ENCODE measurements at places on chromosomes 5 and 9.

DNA sequence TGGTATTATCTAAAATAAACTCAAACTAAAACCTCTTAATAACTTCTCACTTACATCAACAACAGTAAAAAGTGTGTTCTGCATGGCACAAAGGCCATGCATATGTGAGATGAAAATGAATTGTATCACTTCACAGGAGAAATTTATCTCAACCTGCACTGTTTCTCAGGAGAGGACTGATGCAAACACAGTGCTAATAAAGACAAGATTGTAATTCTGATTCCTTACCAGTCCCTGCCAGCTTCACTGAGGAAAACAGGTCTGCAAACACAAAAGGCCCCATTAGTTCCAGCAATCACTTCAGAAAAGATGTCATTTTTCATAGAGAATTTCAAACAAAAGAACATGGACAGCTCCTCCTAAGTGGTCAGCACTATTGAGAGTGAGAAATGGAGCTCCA is 117.3 kb upstream of the PDE4D start:
- no peak for DNase-seq

DNA sequence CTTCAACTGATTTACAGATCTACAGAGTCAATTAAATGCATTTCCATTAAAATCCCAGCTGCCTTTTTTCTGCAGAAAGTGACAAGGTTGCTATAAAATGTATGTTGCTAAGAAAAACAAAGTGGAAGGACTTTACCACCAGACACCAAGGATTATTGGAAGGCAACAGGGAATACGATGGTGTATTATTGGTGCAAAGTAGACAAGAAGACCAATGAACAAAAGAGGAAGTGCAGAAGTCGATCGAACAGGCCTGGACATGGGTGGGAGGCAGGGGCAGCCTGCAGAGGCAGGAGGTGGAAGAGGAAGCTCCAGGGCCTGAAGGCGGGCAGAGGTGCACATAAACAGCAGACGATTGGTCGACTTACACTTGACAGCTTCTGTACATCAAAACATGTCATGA is 10.6 kb upstream of the SLC6A19 start:
- no peak for DNase-seq

GRCh38 chr9:124146031-124146561 is 111.7 kb upstream of the NEK6 start:
- no peak for DNase-seq

DNA sequence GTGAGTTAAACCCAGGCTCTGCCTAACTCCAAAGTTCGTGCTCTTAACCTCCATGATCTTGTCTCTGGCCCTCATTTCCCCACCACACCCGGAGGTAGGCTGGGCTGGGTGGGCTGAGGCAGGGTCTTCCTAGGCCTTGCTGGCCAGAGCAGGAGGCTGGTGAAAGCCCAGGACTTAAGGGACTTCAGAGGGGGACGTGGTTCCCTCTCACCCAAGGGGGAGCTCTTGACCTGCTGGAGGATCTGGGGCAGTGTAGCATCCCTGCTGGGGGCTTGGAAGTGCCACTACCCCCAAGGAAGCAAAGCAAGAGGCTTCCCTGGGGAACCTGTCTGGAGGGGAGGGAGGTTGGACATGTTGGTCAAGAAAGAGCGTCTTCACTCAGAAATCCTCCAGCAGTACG is 14.7 kb downstream of the PITX1 start:
- no peak for DNase-seq

DNA sequence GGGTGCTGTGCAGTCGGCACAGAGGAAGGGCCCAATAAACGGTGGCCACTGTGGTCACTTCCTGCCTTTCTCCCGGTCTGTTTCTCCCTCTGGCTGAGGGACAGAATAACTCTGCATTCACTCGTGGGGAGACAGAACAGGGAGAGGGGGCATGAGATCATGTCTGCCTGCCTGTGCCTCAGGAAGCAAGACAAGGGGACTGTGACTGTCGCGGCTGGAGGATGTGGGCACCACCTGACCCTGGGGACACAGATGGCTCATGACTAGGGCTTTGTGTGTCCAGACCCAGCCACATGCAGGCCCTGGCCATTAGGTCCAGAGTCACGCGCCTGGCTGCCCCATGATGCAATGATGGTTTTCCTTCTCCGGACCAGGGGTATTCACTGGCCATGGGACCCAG is 5.8 kb downstream of the TRUB2 start:
- DNase-seq: no peak

DNA sequence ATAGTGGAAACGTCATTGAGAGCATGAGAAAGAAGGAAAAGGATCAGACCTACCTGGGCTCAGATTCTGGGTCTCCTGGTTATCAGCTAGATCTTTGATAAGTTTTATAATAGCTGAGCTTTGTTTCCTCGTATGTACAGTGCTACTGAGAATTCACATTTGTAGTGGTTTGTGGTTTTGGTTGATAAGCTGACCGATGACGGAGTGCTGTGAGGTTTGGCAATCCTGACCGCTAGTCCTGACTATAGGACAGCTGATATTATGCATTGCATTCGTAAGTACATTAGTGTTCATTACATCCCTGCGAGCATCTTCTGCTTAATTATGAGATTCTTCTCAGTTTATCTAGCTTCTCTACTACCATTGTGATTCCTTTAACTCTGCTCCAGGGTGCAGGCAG is 190.7 kb upstream of the SLC27A6 start:
- no peak for DNase-seq

- DNase-seq: no peak
Observed at GRCh38 chr5:155303120-155303519, 289.6 kb downstream of the KIF4B start.

GRCh38 chr9:136711751-136712689 is at the start of gene DIPK1B:
TSS of gene DIPK1B (plus strand) at chr9:136712572. CDS start at chr9:136712666, 94 bp downstream.
- no peak for DNase-seq

DNA sequence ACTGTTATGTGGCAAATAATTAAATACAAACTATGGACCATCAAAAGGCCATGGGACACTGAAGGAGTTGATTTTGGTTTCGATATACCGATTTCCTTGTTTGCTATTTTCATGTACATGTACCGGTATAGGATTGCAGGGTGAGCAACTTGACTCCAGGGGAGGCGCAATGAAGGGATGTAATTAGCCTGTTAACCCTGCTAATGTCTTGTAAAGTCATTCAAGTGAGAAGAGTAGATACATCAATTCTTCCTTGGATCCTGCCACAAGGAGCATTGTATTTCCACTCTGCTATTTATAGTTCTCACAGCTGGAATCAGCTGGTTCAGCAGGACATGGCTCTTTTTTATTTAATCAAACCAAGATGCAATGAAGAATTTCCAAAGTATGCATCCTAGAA is 102.0 kb downstream of the STK32A start:
- no peak for DNase-seq

DNA sequence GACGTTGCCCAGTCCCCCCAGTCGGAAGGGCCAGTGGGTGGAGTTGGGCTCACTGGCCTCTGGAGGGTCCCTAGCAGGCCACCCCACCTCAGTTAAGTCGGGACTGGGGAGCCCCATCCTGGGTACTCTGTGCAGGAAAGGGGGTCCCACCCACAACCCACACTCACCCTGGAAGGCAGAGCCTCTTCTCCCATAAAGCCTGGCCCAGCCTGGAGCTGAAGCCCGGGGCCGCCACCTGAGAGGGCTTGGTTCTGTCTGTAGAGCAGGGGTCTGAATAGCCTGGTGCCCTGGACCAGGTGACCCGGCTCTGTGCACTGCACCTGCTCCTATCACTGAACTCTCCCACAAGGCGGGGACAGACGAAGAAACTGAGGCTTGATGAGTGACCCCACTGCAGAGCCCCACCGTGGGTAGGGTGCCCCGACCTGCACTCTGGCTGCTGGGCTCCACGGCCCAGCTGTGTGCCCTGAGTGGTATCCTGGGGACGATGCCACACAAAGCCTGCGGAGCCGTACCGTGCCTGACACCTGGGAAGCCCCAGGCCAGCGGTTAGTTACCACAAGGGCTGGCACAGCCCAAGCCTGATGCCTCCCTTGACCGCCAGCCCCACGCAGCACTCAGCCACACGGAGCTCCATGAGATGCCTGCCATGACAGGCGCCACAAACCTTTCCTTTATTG is 7.3 kb downstream of the PTGES2 start:
- DNase-seq: no peak

- DNase-seq: no peak
Observed at GRCh38 chr9:113868501-113868900, 7.6 kb upstream of the ZNF618 start.

GRCh38 chr9:78038620-78039300 is 7.1 kb upstream of the GNAQ start:
- DNase-seq: no peak

- DNase-seq: no peak
Observed at GRCh38 chr9:18127499-18127875, 346.5 kb upstream of the ADAMTSL1 start.

GRCh38 chr9:129933185-129934040 is 98.2 kb downstream of the USP20 start:
- DNase-seq: no peak

DNA sequence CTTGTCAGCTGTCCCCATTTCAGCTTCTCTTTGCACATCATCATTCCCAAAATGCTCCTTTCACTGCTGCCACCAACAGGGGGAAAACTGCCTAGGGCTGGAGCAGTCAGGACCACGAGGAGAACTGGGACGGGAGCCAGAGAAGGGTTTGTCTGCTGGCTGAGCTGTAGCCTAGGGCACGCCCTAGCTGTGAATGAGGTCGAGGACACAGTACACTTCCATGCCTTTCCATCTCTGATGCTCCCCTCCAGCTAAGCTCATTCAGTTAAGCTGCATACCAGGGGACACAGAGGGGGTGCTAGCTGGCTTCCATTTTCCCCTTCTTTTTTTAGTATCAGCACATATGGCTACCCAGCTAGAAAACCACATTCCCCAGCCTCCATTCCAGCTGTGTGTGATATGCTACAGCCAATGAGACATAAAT is 64.7 kb downstream of the STK10 start:
- peak; percentile 83 for DNase-seq

DNA sequence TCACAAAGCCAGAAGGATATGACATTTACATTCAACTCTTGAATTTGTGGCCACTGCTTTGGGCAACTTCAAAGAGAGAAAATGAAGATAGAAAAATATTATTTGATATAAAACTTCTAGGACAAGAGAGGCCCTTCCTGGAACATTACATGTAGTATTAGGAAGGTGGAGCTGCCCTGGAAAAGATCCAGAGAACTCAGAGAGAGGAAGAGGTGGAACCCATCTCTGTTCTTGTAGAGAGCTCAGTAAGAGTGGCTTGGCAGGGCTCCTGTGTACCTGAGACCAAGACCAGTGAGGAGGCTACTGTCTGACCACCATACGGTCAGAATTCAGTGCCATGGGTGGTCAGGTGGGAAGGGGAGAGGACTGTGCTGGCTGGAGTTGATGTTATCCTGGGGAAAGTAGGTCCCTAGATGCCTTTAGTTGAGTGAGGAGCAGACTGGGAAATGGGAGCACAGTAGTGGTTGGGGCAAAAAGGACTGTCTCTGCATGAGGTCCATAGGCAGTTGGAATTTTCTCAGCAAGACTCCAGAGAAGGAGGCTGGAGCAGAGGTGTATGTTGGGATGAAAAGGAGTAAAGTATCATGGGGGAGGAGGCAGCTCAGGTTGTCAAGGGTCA is 7.6 kb downstream of the TGFBI start:
- no peak for DNase-seq
